ENCODE measurements at places on chromosomes 3 and 15. TPM values are rescaled to one million over a fixed set of nuclear protein-coding genes. Genes with fewer than 3 reads are reported as not detected.

DNA sequence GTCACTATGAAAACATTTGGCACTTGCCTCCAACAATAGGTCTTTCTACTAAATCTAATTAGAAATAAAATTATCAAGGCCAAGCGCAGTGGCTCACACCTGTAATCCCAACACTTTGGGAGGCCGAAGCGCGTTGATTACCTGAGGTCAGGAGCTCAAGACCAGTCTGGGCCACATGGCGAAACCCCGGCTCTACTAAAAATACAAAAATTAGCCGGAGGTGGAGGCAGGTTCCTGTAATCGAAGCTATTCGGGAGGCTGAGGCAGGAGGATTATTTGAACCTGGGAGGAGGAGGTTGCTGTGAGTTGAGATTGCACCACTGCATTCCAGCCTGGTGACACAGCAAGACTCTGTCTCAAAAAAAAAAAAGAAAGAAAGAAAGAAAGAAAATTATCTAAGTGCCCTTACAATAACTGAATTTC lies 1.6 kb upstream of the PLD1 start:
- no peak for DNase-seq

DNA sequence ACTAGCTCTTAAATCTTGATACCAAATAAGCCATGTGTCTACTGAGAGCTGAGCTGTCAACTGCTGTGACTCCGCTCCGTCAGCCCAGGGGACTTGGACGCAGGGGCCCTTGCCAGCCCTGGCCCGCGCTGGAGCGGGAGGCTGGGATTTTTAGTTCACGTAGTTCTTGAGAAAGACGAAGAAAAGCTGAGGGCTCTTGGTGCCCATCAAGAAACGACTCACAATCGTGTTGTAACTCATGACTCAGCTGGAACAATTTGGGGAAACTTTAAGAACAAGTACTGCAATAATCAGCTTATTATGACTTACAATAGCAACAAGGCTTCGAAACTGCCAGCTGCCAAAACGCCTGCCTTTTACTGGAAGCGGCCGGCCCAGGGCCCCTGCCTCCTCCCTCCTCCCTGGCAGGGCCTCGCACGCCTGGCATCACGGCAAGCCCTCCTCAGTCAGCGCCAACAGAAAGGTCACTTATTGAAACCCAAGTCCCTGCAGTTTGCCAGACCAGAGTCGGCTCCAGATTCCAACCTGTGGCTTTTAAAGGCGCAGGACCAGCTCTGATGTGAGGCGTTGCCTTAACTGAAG lies 60.3 kb downstream of the RGMA start:
- DNase-seq, result peak; percentile 87

- no peak for DNase-seq
These were observed 203.5 kb downstream of the MECOM start for GRCh38 chr3:169460035-169460434.

The CPLX3 gene
- total RNA-seq, result not detected

The MYO5C gene
- 16.6 TPM for total RNA-seq

The OXTR gene
- 105 TPM for total RNA-seq

The C15orf61 gene
- total RNA-seq, result 24.3 TPM

The SHC4 gene
- total RNA-seq, result 0.16 TPM

All from breast epithelium (tissue), 4 donors.